ENCODE measurements at places on chromosomes 2 and 18.

GRCh38 chr2:137677466-137677865, 286.8 kb upstream of the HNMT start:
- no peak for DNase-seq

DNA sequence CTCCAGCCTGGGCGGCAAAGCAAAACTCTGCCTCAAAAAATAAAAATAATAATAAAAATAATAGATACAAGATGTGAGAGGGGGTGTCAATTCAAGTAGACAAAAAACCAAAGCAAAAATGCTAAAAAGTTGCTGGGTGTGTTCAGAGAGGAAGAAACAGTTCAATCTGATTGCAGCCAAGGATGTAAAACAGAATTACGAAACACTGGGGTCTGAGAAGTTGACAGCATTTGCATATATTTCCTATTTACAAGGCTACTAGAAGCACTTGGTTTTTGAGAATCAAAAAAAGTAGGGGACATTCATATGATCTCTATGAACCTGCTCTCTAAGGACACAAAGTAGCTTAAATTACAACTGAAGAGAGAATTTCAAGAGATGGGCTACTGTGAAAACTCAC, 7.6 kb downstream of the TRIP12 start:
- DNase-seq = no peak

- DNase-seq = no peak
Measured at GRCh38 chr2:232839411-232840079, 30.5 kb upstream of the SNORC start.

- DNase-seq = no peak
Measured at GRCh38 chr2:74867841-74868658, 34.1 kb downstream of the HK2 start.

GRCh38 chr2:201164166-201164565, 18.8 kb upstream of the CASP10 start:
- DNase-seq = no peak

GRCh38 chr2:130371723-130372054, 15.8 kb downstream of the PTPN18 start:
- DNase-seq = no peak

DNA sequence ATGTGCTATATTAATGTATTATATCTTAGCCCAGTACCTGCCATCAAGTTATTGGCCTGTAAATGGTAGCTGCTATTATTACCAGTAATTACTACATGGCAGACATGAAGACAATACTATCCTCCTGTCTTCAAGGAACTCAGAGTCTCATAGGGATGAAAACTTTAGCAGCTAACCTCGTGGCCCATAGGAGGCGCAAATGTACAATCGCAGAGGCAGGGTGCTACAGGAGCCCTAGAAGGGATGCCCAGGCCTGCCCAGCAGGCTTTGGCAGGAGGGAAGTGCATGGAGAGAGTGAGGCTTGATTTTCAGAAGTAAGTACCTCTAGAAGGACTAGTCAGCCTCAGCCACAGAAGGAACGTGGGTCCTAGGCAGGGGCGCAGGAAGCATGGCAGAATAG, 44.7 kb upstream of the KIDINS220 start:
- no peak for DNase-seq

DNA sequence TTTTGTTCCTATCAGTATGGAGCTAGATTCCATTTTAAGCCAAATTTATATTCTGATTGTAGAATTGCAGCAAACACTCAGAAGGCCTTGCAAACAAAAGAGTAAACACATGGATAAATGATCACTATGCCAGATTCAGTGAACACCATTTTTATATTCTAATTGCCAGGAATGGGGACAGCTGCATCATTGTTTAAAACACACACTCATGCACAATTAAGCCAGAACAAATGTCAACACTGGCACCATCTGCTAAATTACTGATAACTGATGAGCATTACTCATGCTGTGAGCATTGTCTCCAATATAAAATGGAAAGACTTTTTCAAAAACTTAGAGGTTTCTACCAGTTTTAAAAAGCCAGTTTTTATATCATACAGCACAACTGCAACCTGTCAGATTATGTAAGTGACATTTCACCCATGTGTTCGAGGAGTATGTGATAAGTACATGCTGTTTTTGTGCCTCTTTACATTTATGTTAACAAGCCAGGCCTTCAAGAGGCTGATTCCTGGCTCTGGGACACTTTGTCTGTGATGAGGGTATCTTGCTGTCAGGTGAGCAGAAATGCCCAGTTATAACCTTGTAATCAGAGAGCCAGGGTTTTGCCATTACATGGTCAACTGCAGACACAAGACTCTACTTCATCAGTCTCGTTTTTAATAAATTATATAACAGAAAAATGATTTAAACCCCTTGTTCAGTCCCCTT, 4.4 kb upstream of the ST8SIA5 start:
- no peak for DNase-seq

Data from CD4-positive, alpha-beta memory T cell (primary cell).